ENCODE measurements at places on chromosomes 4 and X.

- peak; percentile 59 for DNase-seq
Measured at GRCh38 chr4:168511780-168512489, 15.1 kb downstream of the PALLD start.

DNA sequence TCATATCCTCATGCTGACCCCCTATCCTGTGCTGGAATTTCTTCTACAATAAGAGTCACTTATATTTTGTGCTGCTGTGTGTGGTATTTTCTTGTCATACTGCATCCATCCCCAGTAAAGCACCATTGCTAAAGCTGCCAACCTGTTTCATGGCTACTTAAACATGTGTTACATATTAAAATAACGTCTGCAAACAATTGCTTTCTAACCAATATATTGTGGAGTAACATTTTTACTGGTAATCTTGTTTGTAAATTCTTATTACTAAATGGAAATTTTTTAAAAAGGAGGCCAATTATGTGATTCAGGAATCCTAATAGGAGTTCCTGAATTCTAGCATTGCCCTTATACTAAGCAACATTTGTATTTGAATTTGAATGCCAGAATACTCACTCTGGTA is 160.3 kb upstream of the VEGFC start:
- no peak for DNase-seq

GRCh38 chrX:140505421-140506337 is 810 bp upstream of the SOX3 start:
- DNase-seq = no peak

DNA sequence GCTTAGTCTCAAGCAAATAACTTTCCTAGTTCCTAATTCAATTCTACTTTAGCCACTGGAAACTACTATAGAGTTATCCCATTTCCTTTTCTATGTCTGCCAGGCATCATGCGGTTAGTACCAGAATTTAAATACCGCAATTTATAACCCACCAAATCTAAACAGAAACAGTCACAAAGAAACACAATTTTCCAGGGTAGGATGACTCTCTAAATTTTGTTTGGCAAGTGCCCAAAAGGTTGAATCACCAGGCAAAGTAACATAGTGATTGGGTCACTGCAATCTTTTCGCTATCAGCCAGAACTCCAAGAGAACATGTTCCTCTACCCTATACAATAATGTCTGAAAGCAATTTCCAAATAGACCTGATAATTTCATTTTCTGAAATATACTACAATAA is 240.2 kb upstream of the GRIA3 start:
- no peak for DNase-seq

Measured in activated gamma-delta T cell treated with Interleukin-2 at 50 U/mL for 16 hours (primary cell).